ENCODE measurements at places on chromosomes 7 and 10.

GRCh38 chr7:22060863-22061262 lies 115.2 kb upstream of the CDCA7L start:
- DNase-seq = no peak

DNA sequence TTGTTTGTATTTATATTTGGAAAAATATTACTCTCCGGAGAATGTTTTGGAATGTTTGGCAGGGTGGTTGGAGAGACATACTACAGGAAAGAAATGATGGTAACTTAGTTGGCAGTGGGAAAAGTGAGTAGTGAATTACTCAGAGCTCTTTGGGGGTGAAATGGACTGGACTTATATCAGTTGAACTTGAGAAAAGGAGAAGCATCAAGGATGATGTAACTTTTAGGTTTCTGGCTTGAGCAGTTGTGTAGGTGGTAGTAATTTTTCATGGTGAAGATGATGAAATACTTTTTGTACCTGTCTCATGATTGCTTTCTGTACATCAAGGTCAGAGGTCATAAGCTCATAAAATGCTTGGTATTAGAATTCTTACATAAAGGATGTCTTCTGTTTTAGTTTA lies 617.2 kb downstream of the AUTS2 start:
- peak; percentile 70 for DNase-seq

DNA sequence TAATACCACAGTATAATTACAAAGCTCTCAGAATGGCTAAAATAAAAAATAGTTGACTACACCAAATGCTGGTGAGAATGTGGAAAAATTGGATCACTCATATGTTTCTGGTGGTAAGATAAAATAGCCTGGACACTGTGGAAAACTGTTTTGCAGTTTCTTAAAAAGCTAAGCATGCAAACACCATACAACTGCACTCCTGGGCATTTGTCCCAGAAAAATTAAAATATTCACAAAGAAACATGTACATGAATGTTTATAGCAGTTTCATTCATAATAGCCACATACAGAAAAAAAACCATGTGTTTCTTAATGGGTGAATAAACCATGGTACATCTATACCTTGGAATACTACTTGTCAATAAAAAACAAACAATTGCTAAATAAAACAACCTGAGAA lies 172.9 kb downstream of the AHR start:
- DNase-seq = no peak

- no peak for DNase-seq
Observed at GRCh38 chr10:120479506-120479905, 22.5 kb downstream of the PLPP4 start.

- peak; percentile 30 for DNase-seq
Observed at GRCh38 chr7:24877790-24878311, 102.1 kb downstream of the OSBPL3 start.

GRCh38 chr10:69091143-69091651 lies 3.3 kb downstream of the SRGN start:
- DNase-seq = no peak

DNA sequence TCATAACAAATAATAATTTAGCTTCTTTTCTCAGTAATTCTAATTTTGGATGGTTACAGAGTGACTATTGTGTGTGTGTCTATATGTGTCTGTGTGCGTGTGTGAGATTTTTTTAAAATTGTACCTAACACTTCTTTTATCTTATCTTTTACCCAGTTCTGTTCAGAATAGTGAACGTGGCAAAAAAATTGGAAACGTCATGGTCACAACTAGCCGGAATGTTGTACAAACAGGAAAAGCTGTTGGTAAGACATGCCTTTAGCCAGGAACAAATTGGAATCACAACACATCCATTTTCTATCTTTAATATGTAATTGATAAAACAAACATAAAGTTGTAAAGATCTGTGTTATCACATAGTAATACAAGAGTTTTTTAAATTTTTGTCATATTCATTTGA lies 85.4 kb downstream of the AVL9 start:
- DNase-seq = no peak

DNA sequence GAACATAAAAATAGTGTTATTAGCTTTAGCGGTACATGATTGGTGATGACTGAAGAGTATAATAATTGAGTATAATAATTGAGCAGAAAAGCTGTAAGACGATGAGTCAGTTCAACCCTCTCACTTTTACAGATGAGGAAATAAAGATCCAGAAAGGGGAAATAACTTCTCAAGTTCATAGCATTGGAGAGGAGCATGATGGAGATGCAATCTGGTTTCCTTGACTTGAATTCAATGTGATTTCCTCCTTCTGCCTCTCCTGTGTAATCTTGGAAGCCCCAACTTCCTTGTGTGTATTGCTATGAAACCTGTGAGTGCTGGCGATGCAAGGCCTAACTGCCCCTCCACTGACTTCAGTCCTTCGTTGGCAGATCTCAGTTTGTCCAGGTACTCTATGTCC lies 265.1 kb downstream of the LRMDA start:
- no peak for DNase-seq

GRCh38 chr7:31126976-31127375 lies 74.9 kb downstream of the ADCYAP1R1 start:
- peak; percentile 1 for DNase-seq

DNA sequence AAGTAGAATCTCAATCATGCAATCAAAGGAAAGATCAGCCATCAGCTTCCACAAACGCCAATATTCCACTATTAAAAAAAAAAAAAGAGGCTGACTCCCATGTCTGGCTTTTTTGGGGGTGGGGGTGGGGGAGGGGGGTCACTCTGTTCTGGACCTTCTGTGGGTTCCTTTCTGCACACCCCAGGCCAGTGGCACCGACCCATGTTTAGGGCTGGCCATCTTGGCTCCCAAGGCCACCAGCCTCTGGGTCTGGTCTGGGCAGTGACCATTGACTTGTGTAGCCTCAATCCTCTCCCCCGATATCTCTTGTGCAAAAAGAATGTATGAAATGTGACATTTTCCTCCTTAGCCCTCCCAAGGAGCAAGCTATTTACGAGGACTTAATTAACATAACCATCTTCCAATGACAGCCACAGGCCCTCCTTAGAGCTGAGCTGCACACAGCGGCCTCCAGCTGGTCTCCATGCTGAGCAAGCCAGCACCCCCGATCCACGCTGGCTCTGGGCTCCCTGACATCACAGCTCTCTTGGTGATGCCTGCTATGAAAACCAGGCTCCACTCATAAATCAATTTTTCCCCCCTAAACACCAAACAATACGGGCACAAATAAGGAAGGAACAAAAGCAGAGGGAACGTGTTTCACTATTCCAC lies 100.1 kb downstream of the ZRANB1 start:
- DNase-seq = no peak

- no peak for DNase-seq
Observed at GRCh38 chr7:48426966-48427555, 255.8 kb downstream of the ABCA13 start.

GRCh38 chr7:36802459-36803135 lies 78.3 kb upstream of the AOAH start:
- DNase-seq = no peak

DNA sequence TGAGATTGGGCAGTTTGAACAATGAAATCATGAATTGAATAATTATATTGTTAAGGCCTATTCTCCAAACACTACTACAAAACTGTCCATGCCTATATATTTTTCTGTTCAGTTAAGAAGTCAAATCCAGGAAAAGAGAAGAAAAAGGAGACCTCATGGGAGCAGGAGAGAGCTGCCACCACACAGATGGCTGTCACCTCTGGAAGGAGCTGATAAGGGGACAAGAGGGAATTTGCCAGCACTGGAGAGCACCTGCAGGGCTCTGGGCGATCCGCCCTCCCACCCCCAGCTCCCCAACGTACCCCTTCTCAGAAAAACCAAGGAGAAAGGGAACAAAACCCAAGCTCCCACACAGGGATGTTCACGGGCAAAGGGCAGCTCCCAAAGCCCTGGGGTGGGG lies 227.8 kb downstream of the TNS3 start:
- DNase-seq = no peak

- peak; percentile 12 for DNase-seq
Observed at GRCh38 chr7:148264933-148265557, 325.5 kb upstream of the C7orf33 start.

- DNase-seq = no peak
Observed at GRCh38 chr7:84314263-84314662, 119.7 kb upstream of the SEMA3A start.

- DNase-seq = no peak
Observed at GRCh38 chr7:121440857-121441503, 44.9 kb upstream of the FAM3C start.

GRCh38 chr10:93916257-93917063 lies 22.7 kb downstream of the SLC35G1 start:
- no peak for DNase-seq

- no peak for DNase-seq
Observed at GRCh38 chr10:22494007-22494406, 148.7 kb downstream of the SPAG6 start.

GRCh38 chr10:115624448-115624847 lies 531.3 kb downstream of the ATRNL1 start:
- peak; percentile 42 for DNase-seq

DNA sequence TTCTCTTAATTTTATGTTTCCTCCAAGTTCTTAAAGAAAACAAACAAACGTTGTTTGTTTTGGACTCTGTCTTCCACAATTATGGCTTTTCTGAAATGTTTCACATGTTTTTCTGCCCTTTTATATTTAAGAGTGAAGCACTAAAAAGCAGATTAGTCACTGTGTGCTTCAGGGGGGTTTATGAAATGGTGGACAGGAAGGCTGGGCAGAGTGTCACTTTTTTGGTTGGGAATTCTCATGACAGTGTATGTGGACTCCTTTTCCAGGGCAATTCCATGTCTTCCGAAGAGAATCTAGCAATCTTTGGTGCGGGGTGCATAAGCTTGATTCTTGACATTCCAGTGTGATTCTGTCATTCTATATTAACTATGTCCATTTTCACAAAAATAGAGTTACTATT lies 669.4 kb downstream of the PARD3 start:
- no peak for DNase-seq

DNA sequence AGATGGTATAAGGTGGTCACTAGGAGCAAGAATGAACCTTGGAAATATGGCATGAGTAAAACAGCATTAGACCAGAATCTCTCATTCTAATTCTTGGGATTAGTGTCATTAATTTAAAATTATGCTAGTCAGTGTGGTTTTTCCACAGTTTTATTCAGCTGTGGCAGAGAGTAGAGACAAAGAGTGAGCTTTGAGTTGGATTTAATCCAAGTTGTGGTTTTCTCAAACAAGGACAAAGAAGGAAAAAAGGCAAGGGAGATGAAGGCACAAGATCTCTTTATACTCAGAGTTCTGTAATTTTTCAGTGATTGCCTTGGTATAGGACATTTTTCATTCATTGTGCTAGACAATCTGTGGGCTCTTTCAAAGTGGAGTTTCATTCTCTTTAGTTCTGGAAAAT lies 28.2 kb upstream of the AKAP9 start:
- DNase-seq = peak; percentile 20

DNA sequence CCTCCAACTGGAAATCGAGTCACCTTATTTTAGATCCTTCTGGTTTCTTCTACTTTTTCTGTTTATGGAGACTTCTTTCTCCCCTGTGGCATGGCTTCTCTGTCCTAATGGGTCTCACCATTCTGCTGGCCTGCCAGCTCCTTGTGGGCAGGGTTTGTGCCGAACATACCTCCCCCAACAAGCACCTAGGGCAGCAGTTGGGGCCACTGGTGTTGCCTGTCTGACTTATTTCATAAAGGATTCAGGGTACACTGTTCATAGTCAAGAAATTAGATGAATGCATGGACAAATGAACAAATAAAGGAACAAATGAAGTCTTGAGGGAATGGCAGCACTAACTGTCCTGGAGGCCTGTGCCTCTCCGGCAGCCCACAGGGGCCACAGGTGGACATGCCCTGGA lies 55.6 kb upstream of the DOCK1 start:
- DNase-seq = no peak

- DNase-seq = peak; percentile 100
Observed at GRCh38 chr7:80722616-80723195, 84.3 kb downstream of the CD36 start.

- no peak for DNase-seq
Observed at GRCh38 chr10:11704092-11704491, 38.1 kb upstream of the ECHDC3 start.

DNA sequence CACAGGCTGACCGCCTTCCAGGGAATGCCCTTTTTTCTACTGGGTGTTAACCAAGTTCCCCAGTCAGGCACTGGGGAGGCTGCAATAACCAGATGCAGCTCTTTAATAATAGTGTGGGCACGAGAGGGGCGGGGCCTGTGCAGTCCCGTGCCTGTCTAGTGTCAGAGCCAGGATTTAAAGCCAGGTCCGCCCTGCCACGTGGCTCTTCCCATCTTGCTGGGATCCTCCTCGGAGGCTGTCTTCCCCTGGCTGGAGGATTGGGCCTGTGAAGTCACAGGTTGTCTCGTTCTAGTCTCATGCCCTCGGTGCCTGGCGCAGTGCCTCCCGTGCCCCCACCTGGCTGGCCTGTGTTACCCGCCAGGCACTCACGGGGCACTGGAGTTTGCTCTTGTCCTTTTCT lies 25.2 kb downstream of the TMEM120A start:
- no peak for DNase-seq

- DNase-seq = no peak
Observed at GRCh38 chr7:89809291-89809690, 345.0 kb upstream of the STEAP1 start.

DNA sequence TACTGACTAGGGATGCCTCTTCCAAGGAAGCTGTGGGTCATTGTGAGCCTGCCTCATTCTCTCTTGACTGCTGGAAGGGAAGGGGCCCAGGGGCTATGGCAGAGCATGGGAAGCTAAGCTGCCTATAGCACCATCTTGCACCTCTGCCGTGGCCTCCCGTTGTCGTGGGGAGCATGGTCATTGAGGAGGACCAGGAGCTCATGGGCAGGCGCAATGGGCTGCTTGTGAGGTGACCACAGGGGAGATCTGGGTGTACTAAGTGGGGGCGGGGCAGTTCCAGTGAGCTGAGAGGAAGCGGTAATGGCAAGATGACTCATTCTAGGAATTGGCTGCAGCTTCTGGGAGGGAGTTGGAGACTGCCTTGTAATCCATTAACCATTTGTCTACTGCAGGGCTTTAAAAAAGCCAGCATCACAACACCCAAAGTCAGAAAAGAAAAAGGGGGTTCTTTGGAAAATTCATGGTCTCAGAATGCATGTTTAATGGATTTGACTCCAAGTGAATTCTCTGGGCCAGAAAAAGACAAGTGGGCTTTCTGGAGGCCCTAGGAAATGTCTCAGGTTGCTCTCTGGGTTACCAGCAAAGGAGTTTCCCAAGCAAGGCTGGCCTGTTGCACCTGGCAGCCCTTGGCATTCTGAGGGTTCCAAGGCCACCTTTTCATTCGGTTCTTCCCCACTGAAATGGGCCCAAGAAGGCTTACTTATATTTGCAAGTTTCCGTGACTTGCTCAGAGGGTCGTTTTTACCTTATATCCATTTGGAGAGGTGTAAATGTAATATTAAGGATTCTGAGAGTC lies 3.6 kb downstream of the DUSP5 start:
- peak; percentile 87 for DNase-seq

- no peak for DNase-seq
Observed at GRCh38 chr10:71319800-71320392, 837 bp downstream of the SLC29A3 start.

- no peak for DNase-seq
Observed at GRCh38 chr7:116552602-116553001, 27.8 kb downstream of the CAV1 start.

DNA sequence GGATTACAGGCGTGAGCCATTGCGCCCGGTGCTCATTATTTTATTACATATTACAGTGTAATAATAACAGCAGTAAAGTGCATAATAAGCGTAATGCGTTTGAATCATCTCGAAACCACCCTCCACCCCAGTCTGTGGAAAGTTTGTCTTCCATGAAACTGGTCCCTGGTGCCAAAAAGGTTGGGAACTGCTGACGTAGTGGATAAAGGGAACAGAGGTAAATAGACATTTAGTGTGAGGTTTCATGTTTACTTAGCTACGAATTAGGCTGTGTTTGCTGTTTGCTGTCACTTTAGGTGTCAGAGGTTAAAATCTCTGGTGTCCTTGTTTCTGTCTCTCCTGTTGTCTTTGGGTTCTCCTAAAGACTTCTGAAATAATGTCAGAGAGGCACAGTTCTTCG lies 60.3 kb upstream of the SLC39A12 start:
- no peak for DNase-seq

Data from skeletal muscle cell (primary cell).